ENCODE measurements at places on chromosomes 7 and 10. TPM values are rescaled to one million over a fixed set of nuclear protein-coding genes. Genes with fewer than 3 reads are reported as not detected.

DNA sequence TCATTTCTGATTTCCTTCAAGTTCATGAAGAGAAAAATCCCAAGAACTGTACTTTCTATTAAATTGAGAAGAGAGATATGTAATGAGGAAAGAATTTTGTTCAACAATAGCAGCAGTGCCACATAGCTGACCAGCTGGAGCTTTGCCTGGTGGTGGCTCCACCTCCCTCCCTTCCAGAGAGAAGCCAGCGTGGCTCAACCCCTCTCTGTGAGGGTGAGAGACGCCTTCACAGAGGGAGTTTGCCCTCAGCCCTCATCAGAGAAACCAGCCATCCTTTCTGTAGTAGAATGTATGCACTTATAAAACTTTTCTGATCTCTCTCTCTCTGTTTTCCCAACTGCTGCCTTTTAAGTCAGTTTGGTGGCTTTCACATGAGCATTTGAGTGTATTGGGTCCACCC lies 20.5 kb upstream of the COL1A2 start:
- H3K27ac ChIP-seq, result no peak overlapping the region
- no peak for DNase-seq
- H3K4me3 ChIP-seq, result no peak overlapping the region
- H3K27me3 ChIP-seq, result peaks cover 5% of the 10 kb centered on the region
- no peaks in the 10 kb centered on the region for H3K36me3 ChIP-seq

GRCh38 chr7:151776876-151777494 lies 99.9 kb downstream of the PRKAG2 start:
- DNase-seq, result no peak
- H3K27ac ChIP-seq, result no peak overlapping the region
- H3K4me1 ChIP-seq, result no peaks in the 10 kb centered on the region
- H3K4me3 ChIP-seq, result no peak overlapping the region
- no peaks in the 10 kb centered on the region for H3K36me3 ChIP-seq
- no peaks in the 10 kb centered on the region for H3K27me3 ChIP-seq

DNA sequence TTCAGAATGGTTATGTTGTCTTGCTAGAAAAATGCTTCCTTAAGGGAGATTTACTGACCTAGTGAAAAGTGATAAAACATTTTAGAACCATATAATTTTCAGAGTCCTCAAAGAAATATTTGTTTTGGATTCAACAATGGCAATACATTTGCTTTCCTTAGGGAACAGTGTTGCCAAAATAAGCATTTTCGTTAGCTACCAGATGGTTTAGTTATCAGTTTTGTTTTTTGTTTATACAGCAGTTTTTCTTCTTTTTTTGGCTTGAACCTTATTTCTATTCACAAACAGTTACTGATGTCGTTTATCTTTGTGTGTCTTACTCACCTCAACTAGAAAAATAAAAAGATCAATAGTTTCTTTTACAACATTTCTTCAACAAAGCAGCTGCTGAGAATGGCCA lies 48.6 kb downstream of the EXOC4 start:
- no peak for DNase-seq
- peaks cover 7% of the 10 kb centered on the region for H3K36me3 ChIP-seq
- H3K4me3 ChIP-seq, result no peak overlapping the region
- peaks cover 13% of the 10 kb centered on the region for H3K4me1 ChIP-seq
- no peaks in the 10 kb centered on the region for H3K27me3 ChIP-seq

DNA sequence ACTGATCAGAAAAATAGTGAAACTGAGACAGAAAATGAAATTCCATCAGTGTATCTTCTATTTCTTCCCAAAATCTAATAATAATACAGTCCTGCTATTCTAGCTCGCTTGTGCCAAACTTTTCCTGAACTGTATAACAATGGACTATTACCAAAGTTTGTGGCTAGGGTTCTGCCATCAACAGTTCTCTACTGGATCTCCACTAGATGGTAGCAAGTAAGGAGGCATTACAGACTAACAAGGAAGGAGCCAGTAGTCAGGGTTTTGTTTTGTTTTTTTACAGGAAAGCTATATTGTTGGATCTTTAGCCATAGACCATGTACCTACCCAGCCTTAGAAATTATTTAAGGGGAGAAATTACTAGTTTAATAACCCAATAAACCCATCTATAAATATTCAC lies 10.8 kb downstream of the MTERF1 start:
- no peaks in the 10 kb centered on the region for H3K27me3 ChIP-seq
- no peak for DNase-seq
- peaks cover 8% of the 10 kb centered on the region for H3K4me1 ChIP-seq
- peaks cover 5% of the 10 kb centered on the region for H3K36me3 ChIP-seq
- no peak overlapping the region for H3K27ac ChIP-seq

DNA sequence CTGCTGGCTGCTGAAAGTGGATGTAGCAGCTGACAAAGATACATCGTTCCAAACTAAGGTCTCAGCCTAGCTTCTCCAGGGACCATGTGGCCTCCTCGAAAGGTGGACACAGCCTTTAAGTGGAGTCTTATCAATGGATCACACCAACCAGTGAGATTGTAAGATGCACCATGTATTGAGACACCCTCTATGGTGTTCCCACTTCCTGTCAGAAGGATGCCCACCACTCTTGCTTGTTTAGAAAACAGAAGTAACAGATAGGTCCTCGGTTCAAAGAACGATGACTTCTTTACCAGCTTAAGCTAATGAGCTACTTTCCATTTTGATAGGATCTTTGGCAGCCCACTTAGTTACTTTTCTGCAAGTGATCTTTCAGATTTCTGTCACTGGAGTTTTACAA lies 34.3 kb downstream of the SLC25A13 start:
- peaks cover under 1% of the 10 kb centered on the region for H3K36me3 ChIP-seq
- no peak for DNase-seq
- no peak overlapping the region for H3K27ac ChIP-seq
- H3K4me3 ChIP-seq, result no peak overlapping the region
- H3K4me1 ChIP-seq, result peaks cover 57% of the 10 kb centered on the region

- H3K4me3 ChIP-seq, result no peak overlapping the region
- no peak for DNase-seq
- H3K27ac ChIP-seq, result no peak overlapping the region
- H3K27me3 ChIP-seq, result no peaks in the 10 kb centered on the region
Observed at GRCh38 chr10:85832988-85833387, 533.6 kb downstream of the GRID1 start.

DNA sequence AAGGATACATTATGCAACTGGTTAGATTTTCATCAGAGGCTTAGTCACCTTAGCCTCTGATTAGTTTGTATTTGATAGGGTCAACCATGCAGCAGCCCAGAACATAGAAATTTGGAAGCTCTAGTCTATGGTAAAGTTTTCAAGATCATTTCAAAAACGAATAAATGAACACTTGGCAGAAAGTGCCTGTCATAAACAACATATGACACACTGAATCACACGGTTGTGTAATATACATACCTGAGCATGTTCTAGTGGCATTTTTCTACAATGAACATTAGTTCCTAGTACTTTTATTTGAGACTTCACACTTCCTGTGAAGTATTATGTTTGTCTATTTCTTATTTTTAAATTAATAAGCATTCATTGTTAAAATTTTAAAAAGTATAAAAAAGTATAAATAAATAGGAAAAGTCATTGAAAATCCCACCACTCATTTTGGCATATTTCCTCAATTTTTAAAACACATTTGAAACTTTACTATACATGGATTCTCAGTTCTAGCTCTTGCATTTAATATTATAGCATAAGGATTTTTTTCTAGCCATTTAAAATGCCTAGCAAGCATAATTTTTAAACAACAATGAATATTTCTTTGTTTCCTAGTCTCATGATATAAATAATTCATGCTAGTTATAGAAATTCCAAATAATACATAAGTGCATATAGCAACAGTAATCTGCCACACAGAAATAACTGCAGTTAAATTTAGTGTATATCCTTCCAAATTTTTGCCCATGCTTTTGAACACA lies 25.7 kb upstream of the PRPS1L1 start:
- no peak for DNase-seq
- H3K27me3 ChIP-seq, result peaks cover 14% of the 10 kb centered on the region
- no peak overlapping the region for H3K27ac ChIP-seq
- H3K4me1 ChIP-seq, result no peaks in the 10 kb centered on the region
- H3K36me3 ChIP-seq, result no peaks in the 10 kb centered on the region

- no peaks in the 10 kb centered on the region for H3K27me3 ChIP-seq
- no peak overlapping the region for H3K4me3 ChIP-seq
- H3K27ac ChIP-seq, result no peak overlapping the region
- no peak for DNase-seq
- peaks cover 19% of the 10 kb centered on the region for H3K4me1 ChIP-seq
Observed at GRCh38 chr7:101890749-101891523, 73.5 kb downstream of the CUX1 start.

- H3K27ac ChIP-seq, result no peak overlapping the region
- H3K27me3 ChIP-seq, result no peaks in the 10 kb centered on the region
- H3K4me3 ChIP-seq, result no peak overlapping the region
- no peaks in the 10 kb centered on the region for H3K4me1 ChIP-seq
Observed at GRCh38 chr10:108301002-108301401, 1136.5 kb upstream of the SORCS1 start.

- H3K4me3 ChIP-seq, result no peak overlapping the region
- peaks cover 8% of the 10 kb centered on the region for H3K27me3 ChIP-seq
- no peaks in the 10 kb centered on the region for H3K4me1 ChIP-seq
Observed at GRCh38 chr7:31002256-31002655, 38.5 kb downstream of the GHRHR start.

DNA sequence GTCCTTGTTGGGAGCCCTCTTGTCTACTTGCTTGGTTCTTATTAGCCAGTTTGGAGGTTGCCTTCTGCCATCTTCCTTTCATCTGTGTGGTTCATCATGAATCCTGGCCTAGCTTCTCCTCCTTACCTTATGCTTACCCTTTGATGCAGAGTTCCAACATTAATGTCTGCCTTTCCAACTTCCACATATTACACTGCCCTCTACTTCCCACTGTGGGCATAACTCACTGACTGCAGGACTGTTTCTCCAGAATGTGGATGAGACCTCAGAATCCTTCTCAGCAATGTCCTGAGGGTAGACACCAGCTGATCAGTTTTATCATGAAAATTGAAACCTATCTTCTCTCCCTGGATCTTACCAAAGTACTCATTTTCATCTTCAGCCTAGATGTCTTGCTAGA lies 491.0 kb downstream of the LRMDA start:
- no peak for DNase-seq
- no peak overlapping the region for H3K27ac ChIP-seq
- H3K4me3 ChIP-seq, result no peak overlapping the region
- peaks cover 9% of the 10 kb centered on the region for H3K27me3 ChIP-seq
- H3K36me3 ChIP-seq, result no peaks in the 10 kb centered on the region

- H3K27ac ChIP-seq, result peak overlapping the region; percentile 47
- no peak for DNase-seq
- peak overlapping the region; percentile 83 for H3K4me3 ChIP-seq
- peaks cover 11% of the 10 kb centered on the region for H3K36me3 ChIP-seq
- H3K4me1 ChIP-seq, result peaks cover 32% of the 10 kb centered on the region
Observed at GRCh38 chr10:60572511-60573194, 183.0 kb upstream of the ANK3 start.

DNA sequence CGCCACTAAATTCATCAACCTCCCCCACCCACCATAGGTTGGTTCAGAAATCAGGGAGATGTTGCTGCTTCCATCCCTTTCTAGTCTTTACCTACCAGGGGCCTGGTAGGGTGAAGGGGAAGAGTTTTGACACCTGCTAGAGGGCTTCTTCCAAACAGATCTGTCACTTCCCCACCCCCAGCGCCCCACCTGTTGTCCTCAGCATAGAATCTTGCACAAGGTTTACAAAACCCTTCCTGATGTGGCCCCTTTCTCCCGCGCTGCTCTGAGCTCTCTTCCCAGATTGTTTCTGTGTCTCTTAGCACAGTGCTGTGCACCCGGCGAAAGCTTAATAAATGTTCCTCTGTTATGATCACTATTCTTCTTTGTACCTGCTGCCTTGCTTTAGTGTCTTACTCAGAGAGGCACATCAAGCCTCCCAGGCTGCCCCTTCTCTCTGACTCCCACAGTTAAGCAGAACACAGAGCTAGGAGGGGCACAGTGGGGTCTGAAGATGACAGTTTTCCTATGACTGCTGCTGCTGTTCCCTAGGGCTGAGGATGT lies 11.2 kb upstream of the C10orf95 start:
- no peaks in the 10 kb centered on the region for H3K27me3 ChIP-seq
- H3K4me3 ChIP-seq, result peak overlapping the region; percentile 95
- DNase-seq, result no peak
- peaks cover 28% of the 10 kb centered on the region for H3K4me1 ChIP-seq
- no peak overlapping the region for H3K27ac ChIP-seq

- H3K36me3 ChIP-seq, result no peaks in the 10 kb centered on the region
- H3K27me3 ChIP-seq, result no peaks in the 10 kb centered on the region
- H3K4me1 ChIP-seq, result peaks cover 65% of the 10 kb centered on the region
- DNase-seq, result no peak
- peak overlapping the region; percentile 76 for H3K4me3 ChIP-seq
Observed at GRCh38 chr7:142716596-142716995, 32.7 kb upstream of the PRSS1 start.

- peaks cover 9% of the 10 kb centered on the region for H3K27me3 ChIP-seq
- no peak for DNase-seq
- peaks cover 2% of the 10 kb centered on the region for H3K4me1 ChIP-seq
Observed at GRCh38 chr7:134701272-134701671, 54.6 kb downstream of the BPGM start.

DNA sequence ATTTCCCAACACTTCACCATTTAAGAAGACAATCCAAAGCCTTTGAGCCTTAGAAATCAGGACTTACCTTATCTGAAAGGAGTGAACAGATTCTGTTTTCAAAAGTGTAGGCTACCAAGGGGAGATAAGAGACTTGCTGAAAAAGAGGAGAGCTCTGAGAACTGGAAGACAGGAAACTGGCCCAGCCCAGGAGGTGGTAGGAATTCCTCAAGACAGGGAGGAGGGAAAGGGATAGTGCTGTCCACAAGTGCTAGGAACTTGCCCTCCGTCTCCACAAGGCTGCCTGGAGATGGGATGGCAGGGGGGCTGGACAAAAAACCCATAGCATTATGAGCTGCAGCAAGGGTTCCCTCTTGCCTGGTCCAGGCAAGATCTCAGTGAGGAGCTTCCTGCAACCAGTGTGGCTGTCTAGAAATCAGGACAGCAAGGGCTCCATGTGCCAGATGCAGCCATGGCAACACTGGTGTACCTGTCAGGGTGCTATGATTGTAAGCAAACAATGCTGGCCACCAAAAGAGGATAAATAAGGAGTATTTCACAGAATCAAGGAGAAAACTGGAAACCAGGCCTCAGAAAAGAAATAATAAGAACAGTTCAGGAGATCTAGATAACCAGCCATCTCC lies 22.7 kb upstream of the FRMD4A start:
- H3K36me3 ChIP-seq, result no peaks in the 10 kb centered on the region
- no peak overlapping the region for H3K27ac ChIP-seq
- H3K4me1 ChIP-seq, result no peaks in the 10 kb centered on the region

DNA sequence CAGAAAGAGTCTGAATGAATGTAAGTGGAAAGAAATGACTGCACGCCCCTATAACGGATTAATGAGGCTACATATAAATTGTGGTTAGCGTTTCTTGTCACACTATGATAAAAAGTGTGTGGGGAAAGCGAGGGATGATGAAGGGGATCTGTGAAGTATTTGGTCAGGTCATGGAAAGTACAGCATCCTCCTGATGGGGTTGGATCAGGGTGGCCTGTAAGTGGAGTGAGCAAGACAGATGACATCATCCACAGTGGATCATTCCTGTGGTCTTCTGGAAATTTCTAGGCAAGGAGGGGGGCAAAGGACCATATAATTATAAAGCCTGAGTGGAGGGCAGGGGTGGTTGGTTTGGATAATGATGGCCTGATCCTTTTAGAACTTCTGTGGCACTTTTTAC lies 606.0 kb downstream of the INHBA start:
- peaks cover 6% of the 10 kb centered on the region for H3K36me3 ChIP-seq
- DNase-seq, result no peak
- no peaks in the 10 kb centered on the region for H3K27me3 ChIP-seq

The SCIN gene
- not detected for total RNA-seq

The CEP55 gene
- 23.7 TPM for total RNA-seq

The LRRC18 gene
- total RNA-seq, result not detected

The THSD7A gene
- 0.75 TPM for total RNA-seq

The ZNF722 gene
- total RNA-seq, result not detected

The PGAM2 gene
- not detected for total RNA-seq

The TMEM196 gene
- not detected for total RNA-seq

All from natural killer cell treated with Interleukin-12 subunit alpha and Interleukin-12 subunit beta and Interleukin-15 and Interleukin-18, amount 100 ng/mL, for 72 hours (primary cell).